ENCODE measurements at places on chromosomes 1 and 21. TPM values are rescaled to one million over a fixed set of nuclear protein-coding genes. Genes with fewer than 3 reads are reported as not detected.

DNA sequence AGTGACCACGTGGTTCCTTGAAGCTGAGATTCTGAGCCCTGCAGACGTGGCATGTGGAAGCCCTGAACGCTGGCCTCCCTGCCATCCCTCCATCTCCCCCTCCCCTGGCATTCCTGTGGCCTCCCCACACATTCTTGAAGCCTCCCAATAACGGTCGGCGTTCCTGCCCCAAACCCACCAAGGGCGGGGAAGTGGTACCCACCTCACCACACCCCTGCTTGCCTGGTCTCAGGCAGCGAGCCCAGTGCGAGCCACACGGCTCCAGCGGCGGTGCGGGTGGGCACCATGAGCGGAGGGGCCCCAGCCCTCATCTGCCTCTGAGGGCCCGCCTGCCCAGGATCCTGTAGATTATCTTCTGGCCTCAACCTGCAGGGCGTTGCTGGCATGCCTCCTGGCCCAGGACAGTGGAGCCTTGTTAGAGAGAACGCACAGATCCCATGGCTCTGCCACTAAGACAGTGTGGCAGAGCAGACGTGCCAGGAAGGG is 20.6 kb upstream of the PRELP start:
- no peak for DNase-seq

- DNase-seq, result no peak
Measured at GRCh38 chr1:212727386-212728181, 27.9 kb upstream of the BATF3 start.

DNA sequence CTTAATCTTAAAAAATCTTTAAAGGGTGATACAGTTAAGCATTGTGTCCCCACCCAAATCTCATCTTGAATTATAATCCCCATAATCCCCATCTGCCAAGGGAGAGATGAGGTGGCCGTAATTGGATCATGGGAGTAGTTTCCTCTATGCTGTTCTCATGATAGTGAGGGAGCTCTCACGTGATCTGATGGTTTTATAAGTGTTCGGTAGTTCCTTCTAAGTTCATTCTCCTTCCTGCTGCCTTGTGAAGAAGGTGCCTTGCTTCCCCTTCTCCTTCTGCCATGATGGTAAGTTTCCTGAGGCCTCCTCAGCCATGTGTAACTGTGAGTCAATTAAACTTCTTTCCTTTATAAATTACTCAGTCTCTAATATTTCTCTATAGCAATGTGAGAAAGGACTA is 10.7 kb downstream of the DHRS3 start:
- no peak for DNase-seq

GRCh38 chr1:204174958-204175357 is 8.8 kb upstream of the REN start:
- no peak for DNase-seq

The CCDC27 gene
- total RNA-seq, result not detected

DNA sequence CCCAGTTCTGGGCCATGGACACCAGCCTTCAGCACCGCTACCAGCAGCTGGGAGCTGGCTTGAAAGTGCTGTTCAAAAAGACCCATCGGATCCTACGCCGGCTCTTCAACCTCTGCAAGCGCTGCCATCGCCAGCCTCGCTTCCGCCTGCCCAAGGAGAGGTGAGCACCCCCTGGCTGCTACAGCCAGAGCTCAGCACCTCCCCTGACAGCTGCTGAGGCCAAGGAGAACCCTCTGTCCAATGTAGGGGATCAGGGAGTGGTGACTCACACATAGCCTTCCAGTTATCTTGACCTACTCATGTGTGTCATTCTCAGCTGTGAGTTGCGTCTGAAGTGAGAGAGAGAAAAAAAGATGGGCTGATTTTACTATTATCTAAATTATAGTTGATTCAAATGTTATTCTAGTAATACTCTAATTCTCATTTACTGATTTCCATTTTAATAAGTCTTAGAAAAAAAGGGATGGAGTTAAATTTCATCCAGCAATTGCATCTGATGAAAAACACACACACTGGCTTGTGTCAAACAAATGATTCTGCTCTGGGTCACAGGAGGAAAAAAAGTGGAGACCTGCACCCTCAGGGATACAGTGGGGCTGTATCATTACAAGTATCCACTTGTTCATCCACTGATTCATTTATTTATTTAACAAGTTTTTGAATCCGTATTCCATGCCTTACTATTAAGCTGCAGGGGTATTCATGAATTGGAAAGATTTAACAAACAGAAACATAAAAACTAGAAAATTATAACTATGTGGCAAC is 108.0 kb downstream of the BRINP2 start:
- DNase-seq, result no peak

DNA sequence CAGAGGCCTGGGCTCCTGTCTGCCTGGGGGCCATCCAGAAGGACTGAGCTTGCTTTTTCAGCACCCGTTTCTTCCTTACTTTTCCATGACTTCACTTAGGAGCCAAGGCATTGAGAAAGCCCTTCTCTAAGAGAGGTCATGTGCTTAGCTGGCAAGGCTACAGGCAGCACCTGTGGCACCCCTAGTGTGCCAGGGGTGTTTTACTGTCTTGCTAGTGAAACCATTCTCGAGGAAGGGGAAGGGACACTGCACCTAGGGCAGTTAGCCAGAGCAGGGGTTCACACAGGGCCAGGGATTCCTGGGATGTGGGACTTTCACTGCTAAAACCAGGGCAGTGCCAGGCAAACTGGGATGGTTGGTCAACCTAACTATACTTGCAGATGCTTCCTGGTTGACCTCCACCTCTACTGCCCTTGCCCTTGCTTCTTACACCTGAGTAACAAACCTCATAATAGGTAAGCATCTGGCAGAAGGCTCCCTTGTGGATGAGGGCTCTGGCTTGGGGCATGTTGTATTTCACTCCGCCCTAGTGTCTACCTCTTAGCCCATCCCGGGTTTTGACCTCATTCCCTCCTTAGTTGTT is 69.2 kb downstream of the NOS1AP start:
- DNase-seq, result no peak

DNA sequence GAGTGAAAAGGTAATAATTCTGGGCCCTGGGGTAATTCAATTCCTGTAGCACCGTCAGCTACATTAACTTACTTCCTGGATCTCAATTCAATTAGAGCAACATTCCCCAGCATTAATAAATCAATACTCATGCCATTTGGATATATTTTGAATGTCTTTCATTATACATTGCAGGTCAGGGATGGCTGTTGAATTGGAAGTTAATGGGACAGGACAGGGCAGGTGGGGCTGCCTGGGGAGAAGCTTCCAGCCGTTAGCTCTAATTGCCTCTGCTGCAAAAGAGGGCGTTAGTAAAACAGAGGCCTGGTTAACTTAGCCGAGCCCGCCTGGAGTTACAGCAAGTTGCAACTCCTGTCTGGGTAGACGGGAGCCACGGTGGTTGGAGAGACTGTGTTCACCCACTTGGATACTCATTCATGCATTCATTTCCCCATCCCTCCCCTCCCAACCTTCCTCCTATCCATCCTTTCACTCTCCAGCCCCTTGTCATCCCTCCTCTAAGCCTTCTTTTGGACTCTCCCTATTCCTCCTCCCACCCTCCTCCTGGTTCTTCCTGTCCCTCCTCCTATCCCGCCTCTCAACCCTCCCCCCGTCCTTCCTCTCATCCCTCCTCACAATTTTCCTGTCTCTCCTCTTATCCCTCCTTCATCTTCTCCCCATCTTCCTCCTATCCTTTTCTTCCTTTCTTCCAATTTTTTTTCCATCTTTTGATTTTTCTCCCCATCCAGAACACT is 137.6 kb upstream of the RUNX3 start:
- DNase-seq, result no peak

- DNase-seq, result no peak
Measured at GRCh38 chr1:110223127-110223526, 13.0 kb downstream of the KCNC4 start.

The ARHGAP30 gene
- 3.0 TPM for total RNA-seq

GRCh38 chr1:181936768-181937581 is 124.5 kb downstream of the ZNF648 start:
- peak; percentile 76 for DNase-seq

- no peak for DNase-seq
Measured at GRCh38 chr1:224377676-224378006, 21.0 kb downstream of the CNIH4 start.

- peak; percentile 82 for DNase-seq
Measured at GRCh38 chr1:209411491-209411929, 172.0 kb upstream of the CAMK1G start.

GRCh38 chr1:76998582-76999223 is 131.4 kb downstream of the ST6GALNAC5 start:
- DNase-seq, result peak; percentile 22

DNA sequence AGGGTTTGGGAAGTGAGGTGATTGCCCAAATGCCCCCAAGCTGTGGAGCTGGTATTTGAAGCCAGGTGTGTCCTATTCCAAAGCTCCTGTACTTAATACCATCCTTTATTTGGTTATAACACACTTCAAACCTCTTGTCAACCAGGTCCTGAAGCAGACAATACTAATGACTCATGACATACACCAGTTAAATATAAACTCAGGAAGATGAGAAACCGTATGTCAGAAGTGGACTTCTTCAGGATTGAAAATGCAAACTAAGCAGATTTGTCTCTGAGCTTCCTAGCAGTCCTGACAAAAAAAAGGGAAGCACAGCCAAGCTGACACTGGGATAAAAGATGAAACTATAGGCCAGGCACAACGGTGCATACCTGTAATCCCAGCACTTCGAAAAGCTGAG is 70.6 kb downstream of the ALPL start:
- DNase-seq, result no peak

DNA sequence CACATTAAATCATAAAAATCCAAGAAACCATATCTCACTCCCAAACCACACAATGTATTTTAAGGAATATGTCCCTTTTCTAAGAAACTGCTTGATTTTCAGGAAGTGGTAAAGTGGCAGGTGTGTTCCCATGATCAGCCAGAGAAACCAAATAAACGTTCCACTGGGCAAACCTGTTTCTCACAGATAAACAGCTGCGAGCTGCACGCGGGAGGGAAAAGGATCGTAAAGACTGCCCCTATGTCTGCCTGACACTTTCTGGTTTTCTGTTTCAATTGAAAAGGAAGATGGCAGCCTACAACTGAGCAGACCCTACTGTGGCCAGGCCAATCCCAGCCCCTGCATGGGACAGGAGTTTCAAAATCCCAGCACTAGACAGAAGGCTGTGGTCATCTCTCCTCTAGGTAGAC is 36.6 kb downstream of the HIVEP3 start:
- peak; percentile 66 for DNase-seq

GRCh38 chr1:158434741-158435140 is 8.7 kb upstream of the OR10K2 start:
- DNase-seq, result no peak

GRCh38 chr1:51421964-51422363 is 91.6 kb upstream of the TTC39A start:
- peak; percentile 87 for DNase-seq

DNA sequence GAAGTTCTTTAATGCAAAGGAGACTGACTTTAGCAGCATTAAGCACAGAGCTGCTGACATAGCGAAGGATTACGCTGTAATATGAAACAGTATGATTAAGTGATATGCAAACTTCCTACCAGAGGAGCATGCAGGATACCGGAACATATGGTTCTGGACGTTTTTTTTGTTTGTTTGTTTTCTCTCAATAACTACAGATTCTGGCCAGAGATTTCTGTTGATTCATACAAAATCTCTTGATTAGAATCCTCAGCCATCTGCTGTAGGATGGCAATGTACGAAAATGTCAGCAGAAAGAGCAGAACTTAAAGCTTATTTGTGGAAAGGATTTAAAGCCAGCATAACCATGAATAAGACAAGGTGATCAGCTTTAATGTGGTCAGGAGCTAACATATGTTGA is 970.7 kb downstream of the KCNT2 start:
- peak; percentile 14 for DNase-seq

The LORICRIN gene
- total RNA-seq, result not detected

- no peak for DNase-seq
Measured at GRCh38 chr1:209560529-209560928, 23.0 kb upstream of the CAMK1G start.

DNA sequence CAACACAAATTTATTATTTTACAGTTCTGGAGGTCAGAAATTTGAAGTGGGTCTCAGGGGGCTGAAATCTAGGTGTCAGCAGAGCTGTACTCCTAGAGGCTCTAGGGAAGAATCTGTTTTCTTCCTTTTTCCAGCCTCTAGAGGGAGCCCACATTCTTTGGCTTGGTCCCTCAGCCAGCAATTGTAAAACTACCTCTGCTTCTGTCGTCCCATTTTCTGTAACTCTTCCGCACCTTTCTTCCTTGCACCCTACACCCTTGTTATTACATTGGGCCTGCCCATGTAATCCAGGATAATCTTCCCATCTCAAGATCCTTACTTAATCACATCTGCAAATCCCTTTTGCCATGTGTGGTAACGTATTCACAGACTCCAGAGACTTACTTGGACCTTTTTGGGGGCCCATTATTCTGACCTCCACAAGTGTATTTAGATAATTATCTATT is 24.8 kb upstream of the THEM4 start:
- peak; percentile 85 for DNase-seq

DNA sequence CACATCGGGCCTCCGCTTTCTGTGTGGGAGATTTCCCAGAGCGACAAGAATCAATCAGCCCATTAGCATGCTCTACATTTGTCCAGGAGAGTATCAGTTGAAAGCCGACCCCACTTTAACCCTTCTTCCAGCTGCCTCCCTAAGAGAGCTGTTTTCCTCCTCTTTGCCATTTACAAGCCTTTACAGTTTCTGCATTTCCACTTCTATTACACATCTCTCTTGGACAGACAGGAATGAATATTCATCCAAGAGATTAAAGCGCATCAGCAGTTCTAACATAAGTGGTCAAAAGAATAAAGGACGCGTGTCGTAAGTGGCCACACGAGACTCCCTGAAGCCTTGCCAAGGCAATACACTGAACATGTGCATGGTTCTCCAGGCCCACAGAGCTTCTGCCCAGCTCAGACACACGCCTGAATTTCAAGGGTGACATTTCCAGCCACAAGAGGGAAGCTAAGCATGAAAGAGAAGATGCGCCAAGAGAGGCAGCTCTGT is 47.3 kb downstream of the FAM78B start:
- DNase-seq, result peak; percentile 4

DNA sequence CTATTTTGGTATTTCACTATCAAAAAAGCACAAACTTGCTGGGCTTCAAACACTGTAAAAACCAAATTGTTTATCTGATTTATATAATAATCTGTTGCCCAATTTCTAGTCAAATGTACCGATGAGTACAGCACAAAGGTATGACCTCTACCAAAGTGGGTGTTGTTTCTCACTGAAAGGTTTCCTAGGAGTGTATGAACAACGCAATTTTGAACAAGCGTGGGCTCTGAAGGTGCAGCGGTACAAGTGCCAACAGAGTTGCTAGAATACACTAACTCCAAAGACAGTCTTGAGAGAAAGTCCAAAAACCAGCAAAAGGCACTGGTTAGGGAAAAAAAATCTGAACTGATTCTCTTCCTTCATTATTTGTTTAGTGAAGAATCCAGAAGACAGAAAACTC is 130.4 kb downstream of the ATP1B1 start:
- no peak for DNase-seq

The CFAP57 gene
- 0.51 TPM for total RNA-seq

GRCh38 chr1:232196042-232196441 is 433.9 kb downstream of the SIPA1L2 start:
- no peak for DNase-seq
